ENCODE measurements at places on chromosomes 12 and 14. TPM values are rescaled to one million over a fixed set of nuclear protein-coding genes. Genes with fewer than 3 reads are reported as not detected.

DNA sequence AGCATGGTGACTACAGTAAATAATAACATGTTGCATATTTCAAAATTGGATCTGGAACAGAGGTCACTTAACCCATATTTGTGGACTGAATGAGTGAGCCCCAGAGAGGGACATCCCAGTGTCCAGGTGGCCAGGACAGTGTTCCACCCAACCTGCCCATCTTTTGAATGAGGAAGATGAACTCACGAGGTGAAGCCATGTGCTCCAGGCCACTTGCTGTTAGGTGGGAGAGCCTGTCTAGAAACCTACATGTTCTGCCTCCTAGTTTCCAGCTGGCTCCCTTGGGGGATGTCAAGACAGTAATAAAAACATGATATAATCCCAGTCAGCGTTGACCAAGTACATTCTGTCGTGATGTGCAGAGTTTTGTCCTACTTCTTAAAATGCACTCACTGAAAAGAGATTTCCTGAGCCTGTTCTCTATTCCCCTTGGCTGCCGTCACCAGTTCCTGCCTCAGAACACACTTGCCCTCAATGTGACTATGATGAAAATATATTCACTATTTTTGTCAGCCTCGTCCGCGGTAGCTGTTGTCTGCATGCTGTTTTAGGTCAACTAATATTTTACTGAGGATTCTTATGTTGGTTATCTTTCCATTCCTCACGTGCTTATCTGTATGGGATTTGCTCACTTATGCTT is 25.7 kb downstream of the TSPAN9 start:
- H3K36me3 ChIP-seq, result no peaks in the 10 kb centered on the region
- H3K27ac ChIP-seq, result no peak overlapping the region
- DNase-seq, result peak; percentile 78
- H3K4me3 ChIP-seq, result no peak overlapping the region
- H3K4me1 ChIP-seq, result peaks cover 18% of the 10 kb centered on the region

DNA sequence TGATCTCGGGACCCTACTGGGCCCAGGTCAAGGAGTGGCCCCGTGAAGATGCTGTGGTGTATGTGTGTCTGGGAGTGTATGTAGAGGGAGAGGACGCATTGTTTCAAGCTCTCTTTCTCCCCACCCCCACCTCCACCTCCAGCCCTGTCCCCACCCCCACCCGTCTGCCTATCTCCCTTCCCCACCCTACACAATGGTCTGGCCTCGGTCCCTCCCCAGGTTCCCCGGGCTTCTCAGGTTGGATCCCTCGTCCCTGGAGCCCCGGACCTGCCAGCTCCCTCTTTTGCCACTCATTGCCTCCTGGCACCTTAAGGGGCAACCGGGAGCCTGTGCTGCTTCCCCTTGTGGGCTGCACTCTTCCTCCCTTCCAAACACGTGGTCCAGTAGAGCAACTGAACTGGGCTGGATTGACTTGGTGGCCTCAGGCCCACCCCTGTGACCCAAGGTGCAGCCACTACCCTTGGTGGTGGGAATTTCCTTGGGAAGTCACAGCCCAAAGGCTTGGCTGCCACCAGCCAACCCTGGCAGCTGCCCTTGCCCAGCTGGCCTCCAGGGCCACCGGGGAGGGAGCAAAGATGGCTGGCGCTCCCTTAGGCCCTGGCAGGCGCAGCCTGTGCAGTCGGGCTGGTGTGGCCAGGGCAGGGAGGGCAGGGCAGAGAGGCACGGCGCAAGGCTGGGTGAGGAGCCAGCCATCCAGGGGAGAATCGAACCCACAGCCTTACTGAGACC is 628 bp downstream of the VRTN start:
- no peaks in the 10 kb centered on the region for H3K36me3 ChIP-seq

DNA sequence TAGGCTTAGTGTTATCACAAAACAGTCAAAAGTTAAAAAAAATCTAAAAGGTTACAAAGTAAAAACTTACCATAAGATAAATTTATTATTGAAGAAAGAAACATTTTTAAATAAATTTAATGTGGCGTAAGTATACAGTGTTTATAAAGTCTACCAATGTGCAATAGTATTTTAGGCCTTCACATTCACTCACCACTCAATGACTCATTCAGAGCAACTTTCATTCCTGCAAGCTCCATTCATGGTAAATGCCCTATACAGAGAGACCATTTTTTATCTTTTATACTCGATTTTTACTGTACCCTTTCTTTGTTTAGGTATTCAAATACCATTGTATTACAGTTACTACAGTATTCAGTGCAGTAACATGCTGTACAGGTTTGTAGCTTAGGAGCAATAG is 124.5 kb downstream of the ANO4 start:
- no peaks in the 10 kb centered on the region for H3K27me3 ChIP-seq
- H3K27ac ChIP-seq, result no peak overlapping the region
- no peak for DNase-seq
- no peaks in the 10 kb centered on the region for H3K36me3 ChIP-seq
- H3K4me3 ChIP-seq, result no peak overlapping the region
- H3K4me1 ChIP-seq, result no peaks in the 10 kb centered on the region

DNA sequence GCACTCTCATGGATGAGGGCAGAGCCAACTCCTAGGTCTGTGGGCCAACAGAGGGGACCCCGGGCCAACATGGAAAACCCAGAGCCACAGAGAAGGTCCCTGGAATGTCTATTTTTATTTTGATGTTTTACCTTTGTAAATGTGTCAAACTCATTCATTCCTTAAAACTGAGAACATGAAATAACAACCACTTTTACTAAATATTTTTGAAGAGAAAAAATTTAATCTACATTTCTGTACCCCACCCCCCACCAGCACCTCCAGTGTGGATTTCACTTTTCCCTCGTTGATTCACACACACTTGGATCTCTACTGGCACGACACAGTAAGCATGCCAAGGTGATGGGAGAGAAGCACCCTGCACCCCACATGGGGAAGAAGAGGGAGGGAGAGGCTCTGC is 6.7 kb downstream of the KRT77 start:
- no peak overlapping the region for H3K4me3 ChIP-seq
- no peaks in the 10 kb centered on the region for H3K4me1 ChIP-seq

GRCh38 chr12:63238892-63239291 is 87.9 kb upstream of the AVPR1A start:
- DNase-seq, result no peak
- no peak overlapping the region for H3K27ac ChIP-seq
- H3K4me1 ChIP-seq, result no peaks in the 10 kb centered on the region
- H3K4me3 ChIP-seq, result no peak overlapping the region

GRCh38 chr14:74695406-74695805 is 17.5 kb downstream of the AREL1 start:
- H3K27me3 ChIP-seq, result no peaks in the 10 kb centered on the region
- H3K4me3 ChIP-seq, result no peak overlapping the region
- no peaks in the 10 kb centered on the region for H3K4me1 ChIP-seq
- no peak overlapping the region for H3K27ac ChIP-seq
- no peaks in the 10 kb centered on the region for H3K36me3 ChIP-seq

GRCh38 chr14:99644723-99645544 is at the start of gene HHIPL1:
TSS of gene HHIPL1 (plus strand) at chr14:99645129. CDS start at chr14:99645208, 79 bp downstream.
- no peaks in the 10 kb centered on the region for H3K27me3 ChIP-seq
- H3K4me3 ChIP-seq, result peak within 1 kb of the TSS; percentile 58
- DNase-seq, result no peak
- no peaks in the 10 kb centered on the region for H3K36me3 ChIP-seq

GRCh38 chr14:44463356-44464004 is 43.6 kb downstream of the FSCB start:
- no peak overlapping the region for H3K4me3 ChIP-seq
- H3K27ac ChIP-seq, result no peak overlapping the region
- DNase-seq, result no peak
- H3K4me1 ChIP-seq, result no peaks in the 10 kb centered on the region
- no peaks in the 10 kb centered on the region for H3K36me3 ChIP-seq

DNA sequence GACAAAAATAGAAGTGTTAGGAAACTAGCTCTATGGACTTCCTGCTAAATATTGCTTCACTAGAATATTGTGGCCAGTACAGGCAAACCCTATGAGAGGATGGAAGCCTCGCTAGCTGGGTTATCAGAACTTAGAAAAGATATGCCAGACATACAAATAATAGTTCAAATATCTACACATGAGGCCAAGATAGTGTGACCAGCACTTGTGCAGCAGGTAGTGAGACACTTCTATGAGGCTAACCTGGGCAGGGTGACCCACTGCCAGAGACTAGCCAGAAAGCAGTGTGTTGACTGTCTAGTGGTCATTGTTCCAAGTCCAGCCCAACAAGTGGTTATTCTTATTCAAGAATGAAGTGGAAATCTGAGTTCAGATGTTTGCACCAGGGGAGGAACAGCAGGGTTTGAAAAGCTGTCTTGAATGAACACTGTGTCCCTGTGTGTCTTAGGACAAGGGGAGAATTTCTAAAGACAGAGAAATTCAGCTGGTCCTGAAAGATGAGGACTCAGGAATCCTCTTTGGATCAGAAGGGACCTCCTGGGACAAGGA is 16.3 kb downstream of the TSPAN8 start:
- no peak overlapping the region for H3K27ac ChIP-seq
- DNase-seq, result no peak
- no peak overlapping the region for H3K4me3 ChIP-seq

DNA sequence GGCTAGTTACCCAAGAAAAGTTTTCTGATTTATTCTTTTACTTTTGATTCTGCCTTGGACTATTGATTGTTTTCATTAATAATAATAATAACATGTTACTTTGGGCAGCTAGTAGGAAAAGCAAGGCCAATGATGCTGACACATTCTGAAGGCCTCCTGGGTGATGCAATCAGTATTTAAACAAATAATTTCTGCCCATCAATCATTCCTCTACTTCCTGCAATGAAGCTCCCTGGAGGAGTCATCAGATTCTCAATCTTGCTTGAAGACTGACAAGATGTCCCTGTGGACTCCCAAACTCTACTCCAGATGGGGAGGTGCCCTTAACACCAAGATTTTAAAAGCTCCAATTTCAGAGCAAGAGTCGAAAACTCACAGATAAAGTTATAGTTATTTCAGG is at the start of gene SPX:
Gene SPX (plus strand): TSS at position 244 of the 400 bp plus-strand sequence. CDS start 177 bp downstream, outside the sequence.
- DNase-seq, result no peak
- no peaks in the 10 kb centered on the region for H3K36me3 ChIP-seq
- peak within 1 kb of the TSS; percentile 70 for H3K4me3 ChIP-seq
- H3K27ac ChIP-seq, result no peak within 1 kb of the TSS
- H3K4me1 ChIP-seq, result peaks cover 23% of the 10 kb centered on the region

DNA sequence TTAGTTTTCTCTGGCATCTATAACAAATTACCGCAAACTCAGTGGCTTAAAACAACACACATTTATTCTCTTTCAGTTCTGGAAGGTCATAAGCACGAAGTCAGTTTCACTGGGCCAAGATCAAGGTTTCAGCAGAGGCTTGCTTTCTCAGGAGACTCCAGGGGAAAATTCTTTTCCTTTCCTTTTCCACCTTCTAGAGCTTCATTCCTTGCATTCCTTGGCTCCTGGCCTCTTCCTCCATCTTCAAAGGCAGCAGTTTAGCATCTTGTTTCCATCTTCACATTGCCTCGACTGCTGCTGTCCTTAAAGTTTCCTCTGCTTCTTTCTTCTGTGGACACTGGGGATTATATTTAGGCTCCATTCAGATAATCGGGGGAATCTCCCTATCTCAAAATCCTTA is 106.1 kb downstream of the PDE3A start:
- no peaks in the 10 kb centered on the region for H3K36me3 ChIP-seq
- H3K27ac ChIP-seq, result peak overlapping the region; percentile 50
- H3K4me1 ChIP-seq, result no peaks in the 10 kb centered on the region
- no peaks in the 10 kb centered on the region for H3K27me3 ChIP-seq
- H3K4me3 ChIP-seq, result no peak overlapping the region
- DNase-seq, result no peak

- no peak for DNase-seq
- H3K4me1 ChIP-seq, result peaks cover 3% of the 10 kb centered on the region
- no peaks in the 10 kb centered on the region for H3K36me3 ChIP-seq
- H3K27me3 ChIP-seq, result no peaks in the 10 kb centered on the region
Observed at GRCh38 chr14:60245380-60246177, 3.4 kb upstream of the PPM1A start.

GRCh38 chr12:75721796-75722195 is 210.4 kb upstream of the KRR1 start:
- no peak overlapping the region for H3K4me3 ChIP-seq
- H3K27me3 ChIP-seq, result no peaks in the 10 kb centered on the region
- H3K27ac ChIP-seq, result peak overlapping the region; percentile 71

- peak; percentile 88 for DNase-seq
- H3K4me3 ChIP-seq, result peak overlapping the region; percentile 71
- peak overlapping the region; percentile 92 for H3K27ac ChIP-seq
- no peaks in the 10 kb centered on the region for H3K36me3 ChIP-seq
Observed at GRCh38 chr12:57129889-57130288, 1.6 kb downstream of the LRP1 start.

- H3K36me3 ChIP-seq, result no peaks in the 10 kb centered on the region
- H3K4me3 ChIP-seq, result no peak overlapping the region
- no peak for DNase-seq
- no peak overlapping the region for H3K27ac ChIP-seq
- no peaks in the 10 kb centered on the region for H3K27me3 ChIP-seq
Observed at GRCh38 chr14:91078095-91078737, 17.8 kb upstream of the RPS6KA5 start.

The TAS2R42 gene
- total RNA-seq, result not detected

The ANO2 gene
- 3.3 TPM for total RNA-seq

The CORO1C gene
- total RNA-seq, result 247 TPM

The CBX5 gene
- 25.3 TPM for total RNA-seq

The STK38L gene
- 86.2 TPM for total RNA-seq

The NKX2-1 gene
- total RNA-seq, result not detected

The ANKRD33 gene
- not detected for total RNA-seq

The PLBD1 gene
- total RNA-seq, result 13.6 TPM

The LYZ gene
- 29.5 TPM for total RNA-seq

The SVOP gene
- 0.49 TPM for total RNA-seq

The TTC8 gene
- 22.1 TPM for total RNA-seq

The TMCC3 gene
- total RNA-seq, result 6.6 TPM

The SLC6A13 gene
- not detected for total RNA-seq

The TMEM119 gene
- total RNA-seq, result 0.95 TPM

The ANO4 gene
- total RNA-seq, result 0.41 TPM

Data from sigmoid colon (tissue), 7 donors.